ENCODE measurements at places on chromosomes 2 and 18.

DNA sequence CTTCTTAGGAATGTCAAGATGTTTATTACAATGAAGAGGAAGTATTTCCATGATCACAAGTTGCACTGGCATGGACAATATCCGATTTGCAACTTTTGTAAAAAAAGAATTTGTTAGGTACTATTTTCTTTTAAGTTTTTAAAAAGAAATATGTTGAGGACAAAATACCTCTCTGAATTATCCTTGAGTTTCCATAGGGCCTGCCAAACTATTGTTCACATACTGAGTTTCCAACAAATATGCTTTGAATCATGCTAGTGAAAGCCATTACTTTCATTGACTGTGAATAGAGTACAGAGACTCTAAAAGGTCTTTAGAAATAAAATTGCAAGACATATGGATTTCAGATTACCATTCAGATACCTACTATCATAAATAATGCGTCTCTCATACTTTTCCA is 566.1 kb downstream of the TMEM182 start:
- no peaks in the 10 kb centered on the region for H3K4me1 ChIP-seq
- no peak for DNase-seq
- no peaks in the 10 kb centered on the region for H3K27me3 ChIP-seq
- H3K4me3 ChIP-seq, result no peak overlapping the region
- no peaks in the 10 kb centered on the region for H3K36me3 ChIP-seq

GRCh38 chr2:224004105-224004695 is 34.9 kb downstream of the SERPINE2 start:
- no peak overlapping the region for H3K27ac ChIP-seq
- H3K4me3 ChIP-seq, result no peak overlapping the region
- peaks cover 3% of the 10 kb centered on the region for H3K4me1 ChIP-seq
- H3K36me3 ChIP-seq, result no peaks in the 10 kb centered on the region

GRCh38 chr2:74497777-74498499 is 1.5 kb downstream of the LBX2 start:
- peaks cover 30% of the 10 kb centered on the region for H3K27me3 ChIP-seq
- peaks cover 11% of the 10 kb centered on the region for H3K36me3 ChIP-seq
- DNase-seq, result peak; percentile 61
- H3K4me3 ChIP-seq, result peak overlapping the region; percentile 42
- peaks cover 47% of the 10 kb centered on the region for H3K4me1 ChIP-seq

- no peaks in the 10 kb centered on the region for H3K36me3 ChIP-seq
- no peaks in the 10 kb centered on the region for H3K27me3 ChIP-seq
- no peak overlapping the region for H3K4me3 ChIP-seq
- peaks cover 17% of the 10 kb centered on the region for H3K4me1 ChIP-seq
These were observed 3.9 kb upstream of the DSEL start for GRCh38 chr18:67520351-67520921.

DNA sequence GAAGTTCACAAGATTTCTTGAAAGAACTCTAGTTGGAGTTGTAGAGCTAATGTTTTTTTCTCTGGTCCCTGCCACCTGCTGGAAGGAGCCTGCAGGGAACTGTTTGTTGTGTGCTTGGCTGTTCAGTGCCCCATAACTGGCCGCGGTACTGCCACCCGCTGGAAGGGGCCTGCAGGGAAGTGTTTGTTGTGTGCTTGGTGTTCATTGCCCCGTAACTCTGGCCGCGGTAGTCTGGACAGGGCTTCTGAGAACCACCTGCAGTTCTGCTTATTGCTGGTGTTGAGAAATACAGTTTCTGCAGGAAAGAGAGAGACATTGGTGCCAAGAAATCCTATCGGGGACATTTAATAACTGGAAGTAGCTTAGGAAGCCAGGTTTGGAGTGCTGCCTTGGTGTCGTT is 58.1 kb downstream of the AGAP1 start:
- no peaks in the 10 kb centered on the region for H3K36me3 ChIP-seq
- peaks cover 21% of the 10 kb centered on the region for H3K4me1 ChIP-seq
- peak; percentile 86 for DNase-seq
- H3K27ac ChIP-seq, result no peak overlapping the region
- no peaks in the 10 kb centered on the region for H3K27me3 ChIP-seq
- H3K4me3 ChIP-seq, result no peak overlapping the region

DNA sequence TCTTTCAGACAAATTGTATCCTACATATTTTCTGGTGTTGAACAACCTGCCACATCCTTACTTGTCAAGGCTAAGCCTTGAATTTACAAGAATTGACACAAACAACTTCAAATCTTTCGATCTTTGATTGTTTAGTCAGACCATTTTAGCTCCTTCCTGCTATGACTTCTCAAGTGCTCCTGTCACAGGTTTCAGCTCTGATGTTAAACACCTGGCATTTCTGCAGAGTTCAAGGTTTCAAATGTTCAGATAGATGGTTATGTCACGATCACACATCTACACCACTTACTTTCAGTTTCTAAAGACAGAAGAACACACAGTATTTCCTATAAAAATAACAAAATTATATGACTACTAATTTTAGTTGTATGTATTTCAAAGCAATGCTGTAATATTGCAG is 84.0 kb downstream of the RND3 start:
- no peak for DNase-seq
- H3K4me3 ChIP-seq, result no peak overlapping the region
- no peaks in the 10 kb centered on the region for H3K27me3 ChIP-seq
- H3K27ac ChIP-seq, result no peak overlapping the region
- no peaks in the 10 kb centered on the region for H3K36me3 ChIP-seq

DNA sequence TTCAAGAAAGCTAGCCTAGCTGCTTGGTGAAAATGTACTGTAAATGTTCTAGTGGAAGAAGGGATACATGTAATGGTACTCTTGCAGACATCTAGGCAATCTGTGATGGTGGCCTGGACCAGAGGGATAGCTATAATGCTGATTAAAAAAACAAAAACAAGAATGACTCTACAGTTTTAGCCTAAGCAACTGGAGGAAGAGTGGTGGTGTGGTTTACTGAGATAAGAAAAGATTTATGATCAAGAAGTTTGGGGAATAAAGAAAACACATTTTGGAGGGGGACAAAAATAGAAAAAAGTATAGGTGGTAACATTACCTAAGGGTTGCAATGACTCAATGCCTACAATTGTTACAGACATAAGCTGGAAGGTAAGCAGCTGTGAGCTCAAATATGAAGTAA is 1080.7 kb upstream of the CELF4 start:
- no peaks in the 10 kb centered on the region for H3K4me1 ChIP-seq
- H3K4me3 ChIP-seq, result no peak overlapping the region
- H3K36me3 ChIP-seq, result no peaks in the 10 kb centered on the region
- no peak for DNase-seq
- no peak overlapping the region for H3K27ac ChIP-seq

DNA sequence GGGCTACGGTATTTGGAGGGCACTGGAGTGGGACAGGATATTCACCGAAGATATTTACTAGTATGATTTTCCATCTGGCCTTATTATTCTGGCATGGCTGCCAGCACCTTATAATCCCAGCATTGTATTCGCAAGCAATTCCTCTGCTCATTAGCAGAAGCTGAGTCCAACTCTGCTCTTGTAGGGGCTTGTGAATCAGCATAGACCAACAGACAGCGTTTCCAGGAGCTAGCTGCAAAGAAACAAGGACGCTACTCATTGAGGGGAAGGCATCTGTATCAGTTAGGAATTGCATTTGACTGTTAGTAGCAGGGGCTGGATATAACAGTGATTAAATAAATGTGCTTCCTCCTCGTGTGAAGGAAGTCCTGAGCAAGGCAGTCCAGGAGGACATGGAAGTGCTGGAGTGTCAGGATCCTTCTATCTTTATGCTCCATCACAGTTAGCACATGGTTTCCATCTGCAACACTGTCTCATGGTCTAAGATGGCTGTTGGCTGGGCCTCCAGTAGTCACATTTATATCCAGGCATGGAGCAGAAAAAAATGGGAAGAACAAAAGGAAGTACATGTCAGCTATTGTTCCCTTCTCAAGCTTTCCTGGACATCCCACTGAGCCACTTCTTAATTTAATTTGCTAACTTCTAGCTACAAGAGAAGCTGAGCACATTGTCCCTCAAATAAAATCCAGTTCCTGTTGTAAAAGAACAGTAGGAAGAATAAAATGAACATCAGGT is 214.1 kb downstream of the C1D start:
- no peak for DNase-seq
- H3K36me3 ChIP-seq, result no peaks in the 10 kb centered on the region
- peaks cover 5% of the 10 kb centered on the region for H3K4me1 ChIP-seq
- no peak overlapping the region for H3K4me3 ChIP-seq
- H3K27me3 ChIP-seq, result no peaks in the 10 kb centered on the region

Data from stomach (tissue), 19 donors.